ENCODE measurements at places on chromosomes 2 and 18.

DNA sequence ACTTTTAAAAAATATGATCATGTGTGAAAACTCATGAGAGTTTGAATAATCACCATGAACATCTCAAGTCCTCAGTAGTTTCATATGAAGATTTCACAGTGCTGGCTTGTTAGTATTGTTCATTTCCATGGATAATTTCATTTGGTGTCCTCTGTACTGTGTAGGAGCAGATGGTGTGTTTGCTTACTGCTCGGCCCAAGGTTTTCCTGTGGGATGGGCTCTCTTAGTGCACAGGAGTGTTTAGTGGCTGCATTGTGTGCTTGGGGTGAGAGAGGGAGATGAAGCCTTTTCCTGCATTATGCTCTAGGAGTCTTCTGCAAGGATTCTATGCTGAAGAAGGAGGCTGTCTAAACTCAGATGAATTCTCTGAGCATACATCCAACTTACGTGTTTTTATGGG is 270.6 kb downstream of the SOCS6 start:
- DNase-seq: no peak

DNA sequence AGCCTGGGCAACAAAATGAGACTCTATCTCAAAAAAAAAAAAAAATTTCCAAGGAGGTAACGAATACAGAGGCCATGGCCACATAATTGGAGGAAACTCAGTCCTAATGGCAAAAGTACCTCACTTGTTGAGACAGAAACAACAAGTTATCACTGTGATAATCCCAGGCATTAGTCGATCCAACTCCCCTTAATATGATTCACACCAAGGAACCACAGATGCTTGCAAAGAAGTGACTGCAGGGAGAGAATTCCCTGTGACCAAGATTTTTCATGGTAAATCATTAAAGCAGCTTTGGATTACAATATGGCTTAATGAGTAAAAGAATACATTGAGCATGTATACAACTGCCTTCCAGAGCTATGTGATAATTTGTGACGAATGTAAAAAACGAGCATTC is 80.4 kb upstream of the RNU4ATAC start:
- no peak for DNase-seq

- DNase-seq: no peak
Observed at GRCh38 chr2:234494361-234495250, 2.3 kb downstream of the ARL4C start.

DNA sequence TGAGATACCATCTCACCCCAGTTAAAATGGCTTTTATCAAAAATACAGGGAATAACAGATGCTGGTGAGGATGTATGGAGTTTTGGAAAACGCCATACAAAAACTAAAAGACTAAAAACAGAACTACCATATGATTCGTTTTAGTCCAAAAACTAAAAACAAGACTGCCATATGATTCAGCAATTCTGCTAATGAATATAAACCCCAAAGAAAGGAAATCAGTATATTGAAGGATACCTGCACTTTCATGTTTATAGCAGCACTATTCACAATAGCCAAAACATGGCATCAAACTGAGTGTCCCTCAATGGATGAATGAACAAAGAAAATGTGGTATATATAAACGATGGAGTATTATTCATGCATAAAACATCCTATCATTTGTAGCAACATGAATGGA is 224.4 kb upstream of the MC4R start:
- DNase-seq: no peak

- DNase-seq: no peak
Observed at GRCh38 chr2:229376866-229377265, 105.8 kb upstream of the PID1 start.

DNA sequence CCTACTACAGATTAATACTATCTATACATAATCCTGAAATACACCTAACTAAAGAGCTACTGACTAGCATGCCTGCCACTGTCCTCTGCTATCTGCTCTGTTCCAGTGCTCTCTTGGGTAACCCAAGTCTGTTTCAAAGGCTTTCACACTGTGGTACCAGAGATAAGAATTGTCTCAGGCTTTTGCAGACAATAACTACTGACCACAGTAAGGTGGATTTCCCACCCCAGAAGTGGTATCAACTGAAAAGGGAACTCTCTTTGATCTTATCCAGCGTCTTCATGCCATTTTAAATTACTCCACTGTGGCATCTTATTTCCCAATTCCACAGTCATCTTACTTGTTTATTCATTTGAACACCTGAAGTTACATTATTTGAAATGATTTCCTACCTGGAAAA is 190.2 kb downstream of the IKZF2 start:
- no peak for DNase-seq

- DNase-seq: no peak
Observed at GRCh38 chr2:170530803-170531564, 184.2 kb upstream of the SP5 start.

GRCh38 chr2:230443541-230443940 is 27.5 kb downstream of the SP100 start:
- no peak for DNase-seq

GRCh38 chr2:35510636-35511035 is 844.9 kb upstream of the CRIM1 start:
- DNase-seq: no peak

DNA sequence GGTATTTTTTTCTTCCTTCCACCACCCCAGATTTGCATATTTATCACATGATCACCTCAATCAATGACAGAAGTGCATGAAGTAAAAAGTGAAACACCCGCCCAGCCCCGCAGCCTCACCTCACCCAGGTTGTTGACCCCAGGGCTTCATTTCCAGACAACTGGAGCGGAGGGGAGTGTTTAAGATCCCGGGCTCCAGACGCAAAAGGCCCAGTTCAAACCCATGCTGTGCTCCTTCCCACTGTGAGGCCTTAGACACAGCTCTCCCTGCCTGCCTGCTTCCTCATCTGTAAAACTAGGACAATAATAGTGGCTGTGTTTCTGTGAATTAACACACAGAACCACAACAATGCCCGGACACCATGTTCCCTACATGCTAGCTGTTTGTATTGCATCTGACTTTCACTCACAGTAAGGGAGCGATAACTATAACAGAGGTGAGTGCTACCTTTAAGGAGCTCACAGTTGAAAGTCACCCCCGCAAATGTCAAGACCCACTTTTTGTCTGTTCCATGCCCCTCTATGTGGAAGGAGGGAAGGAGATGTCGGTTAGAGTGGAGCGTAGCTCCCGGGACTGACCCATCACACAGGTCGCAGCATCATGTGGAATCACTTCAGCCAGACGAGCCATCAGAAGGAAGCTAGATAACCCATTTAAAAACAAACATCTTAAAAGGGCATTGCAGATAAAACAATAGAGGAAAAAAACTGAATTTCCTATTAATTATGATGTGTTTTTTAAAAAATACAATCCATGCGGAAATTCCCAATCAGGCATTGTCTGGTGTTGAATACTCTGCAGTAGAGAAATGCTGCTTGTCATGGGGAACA is 77.5 kb upstream of the DAPL1 start:
- DNase-seq: no peak

DNA sequence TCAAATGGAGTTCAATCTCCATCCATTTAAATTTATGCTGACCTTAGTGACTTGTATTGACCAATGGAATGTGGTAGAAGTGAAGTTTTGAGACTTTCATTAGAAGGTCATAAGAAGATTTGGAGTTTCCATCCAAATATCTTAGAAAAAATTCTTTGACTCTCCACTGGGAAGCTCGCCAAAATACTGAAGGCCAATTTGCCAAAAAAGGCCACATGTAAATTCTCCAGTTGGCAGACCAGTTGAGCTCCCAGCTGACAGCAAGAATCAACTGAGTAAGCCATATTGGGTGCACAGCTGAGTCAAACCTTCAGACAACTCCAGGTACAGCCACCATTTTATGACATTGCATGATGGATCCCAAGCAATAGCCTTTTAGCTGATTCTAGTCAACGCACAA is 228.3 kb upstream of the SETBP1 start:
- no peak for DNase-seq

DNA sequence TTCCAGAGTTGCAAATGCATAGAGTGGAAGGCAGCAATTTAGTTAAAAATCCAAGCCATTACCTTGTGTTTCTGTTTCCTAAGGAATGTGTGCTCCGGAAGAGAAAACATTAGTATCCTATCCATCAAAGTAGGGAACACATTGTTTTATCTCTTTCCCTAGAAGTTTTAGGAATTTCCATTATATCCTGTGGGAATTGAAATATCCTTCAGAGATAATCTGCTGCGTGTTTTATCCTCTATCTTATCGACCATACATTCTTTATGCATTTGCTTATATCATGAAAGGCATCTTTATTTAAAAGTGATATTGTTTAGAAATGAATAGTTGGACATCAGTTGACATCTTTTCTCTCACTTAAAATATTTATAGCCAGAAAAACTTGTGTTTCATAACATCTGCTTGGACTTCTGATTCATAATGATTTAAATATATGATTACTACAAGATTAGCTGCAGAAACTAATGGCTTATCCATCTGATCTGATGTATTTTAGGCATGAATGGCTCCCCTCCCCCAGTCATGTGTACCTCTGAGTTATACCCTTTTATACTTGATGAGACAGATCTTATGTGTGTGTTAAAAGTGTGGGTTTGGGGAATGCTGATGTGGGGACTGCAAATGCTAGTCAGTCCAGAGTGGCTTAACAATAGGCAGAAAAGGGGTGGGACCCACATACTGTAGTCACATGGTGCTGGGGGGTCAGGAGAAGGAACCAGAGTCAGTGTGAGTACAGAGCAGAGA is 136.2 kb upstream of the ARHGAP28 start:
- no peak for DNase-seq

DNA sequence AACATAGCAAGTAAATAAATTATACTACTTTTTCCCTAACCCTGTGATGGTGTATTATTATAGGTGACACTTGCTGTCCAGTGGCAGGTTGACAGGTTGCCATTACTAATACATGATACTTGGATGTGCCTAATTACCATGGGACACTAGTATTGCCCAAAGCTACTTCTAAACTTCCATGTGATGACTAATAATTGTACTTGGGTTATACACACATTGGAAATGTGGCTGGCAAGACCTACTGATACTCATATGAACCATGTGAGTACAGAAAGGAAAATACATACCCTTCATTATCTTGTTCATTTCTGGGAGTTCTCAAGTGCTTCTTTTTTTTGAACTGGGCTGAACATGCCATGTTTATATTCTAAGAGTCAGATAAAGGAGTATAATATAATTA is 156.4 kb downstream of the IKZF2 start:
- DNase-seq: no peak

DNA sequence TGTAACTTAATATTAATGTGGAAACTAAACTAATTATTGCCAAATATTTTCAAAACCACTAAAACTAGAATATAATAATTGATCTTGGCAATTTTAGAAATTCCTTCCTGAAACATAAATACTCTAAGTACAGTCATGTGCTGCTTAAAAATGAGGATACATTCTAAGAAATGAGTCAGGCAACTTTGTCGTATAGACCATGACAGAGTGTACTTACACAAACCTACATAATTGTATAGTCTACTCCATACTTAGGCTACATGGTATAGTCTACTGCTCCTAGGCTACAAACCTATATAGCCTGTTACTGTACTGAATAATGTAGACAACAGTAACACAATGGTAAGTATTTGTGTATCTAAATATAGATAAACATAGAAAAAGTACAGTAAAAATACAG is 27.6 kb downstream of the FEZ2 start:
- DNase-seq: no peak

DNA sequence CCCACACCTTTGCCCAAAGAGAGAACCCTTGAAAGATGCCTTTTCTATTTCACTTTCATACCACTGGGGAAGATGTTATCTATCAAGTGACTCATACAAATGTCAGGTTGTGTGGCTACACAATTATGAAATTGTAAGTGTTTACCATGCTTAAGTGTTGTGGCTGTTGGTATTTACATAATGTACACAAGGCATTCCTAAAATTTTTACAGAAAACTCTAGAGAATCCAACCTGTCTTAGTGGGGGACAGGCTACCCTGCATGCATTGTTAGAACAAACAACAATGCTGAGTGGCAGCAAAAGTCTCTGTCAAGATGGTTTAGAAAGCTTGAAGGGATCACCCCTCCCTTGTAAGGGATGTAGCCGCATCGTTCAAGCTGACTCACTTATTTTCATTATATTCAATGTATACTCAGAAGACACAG is 5.5 kb upstream of the MGAT4A start:
- no peak for DNase-seq

GRCh38 chr2:160473468-160474318 is 19.9 kb downstream of the RBMS1 start:
- no peak for DNase-seq

GRCh38 chr2:1448009-1448408 is 34.7 kb downstream of the TPO start:
- no peak for DNase-seq

GRCh38 chr18:44897816-44898215 is 217.1 kb downstream of the SETBP1 start:
- DNase-seq: no peak

Data from left renal pelvis (tissue), 4 donors.